LHCN-M2 (cell line): ENCODE measurements at places on chromosomes 1 and 21. TPM values are rescaled to one million over a fixed set of nuclear protein-coding genes. Genes with fewer than 3 reads are reported as not detected.

Gene FOXD2
- 0.26 and 0.40 TPM in 2 replicates for total RNA-seq

Gene SNAPIN
- total RNA-seq = 65.8 and 73.7 TPM in 2 replicates

Gene ACTA1
- 0.34 TPM in 1 of 2 replicates, not detected in the other for total RNA-seq

DNA sequence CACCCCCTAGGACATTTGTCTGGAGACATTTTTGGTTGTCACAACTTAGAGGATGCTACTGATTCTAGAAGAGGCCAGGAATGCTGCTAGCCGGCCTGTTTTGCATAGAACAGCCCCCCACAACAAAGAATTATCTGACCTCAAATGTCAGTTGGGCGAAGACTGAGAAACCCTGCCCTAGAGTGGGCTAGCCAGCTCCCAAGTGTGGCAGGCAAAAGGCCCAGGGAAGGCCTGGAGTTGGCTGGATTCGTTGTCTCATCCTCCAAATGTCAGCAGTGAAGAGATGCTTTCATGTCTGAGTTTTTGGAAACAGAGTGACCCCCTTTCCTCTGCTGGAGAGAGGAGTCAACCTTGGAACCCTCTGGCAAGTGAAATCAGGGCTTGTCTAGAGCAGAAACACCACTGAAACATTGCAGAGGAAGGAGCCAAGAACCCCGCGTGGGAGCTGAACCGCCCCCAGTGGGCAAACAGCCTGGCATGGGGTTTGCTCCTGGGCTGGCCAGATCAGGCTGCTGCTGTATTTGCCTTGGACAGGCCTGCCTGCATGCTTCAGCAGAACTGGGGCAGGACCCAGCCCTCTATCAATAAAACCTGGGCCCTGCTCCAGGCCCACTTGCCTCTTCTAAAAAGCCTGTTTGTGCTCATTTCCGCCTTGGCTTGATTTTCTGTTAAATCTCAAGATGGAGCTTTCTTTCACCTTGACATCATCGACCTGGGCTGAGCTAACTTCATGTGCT lies 32.9 kb downstream of the RASSF5 start:
- no peak for DNase-seq

- no peak for DNase-seq
Observed at GRCh38 chr1:206116873-206117150, 376 bp downstream of the AVPR1B start.

DNA sequence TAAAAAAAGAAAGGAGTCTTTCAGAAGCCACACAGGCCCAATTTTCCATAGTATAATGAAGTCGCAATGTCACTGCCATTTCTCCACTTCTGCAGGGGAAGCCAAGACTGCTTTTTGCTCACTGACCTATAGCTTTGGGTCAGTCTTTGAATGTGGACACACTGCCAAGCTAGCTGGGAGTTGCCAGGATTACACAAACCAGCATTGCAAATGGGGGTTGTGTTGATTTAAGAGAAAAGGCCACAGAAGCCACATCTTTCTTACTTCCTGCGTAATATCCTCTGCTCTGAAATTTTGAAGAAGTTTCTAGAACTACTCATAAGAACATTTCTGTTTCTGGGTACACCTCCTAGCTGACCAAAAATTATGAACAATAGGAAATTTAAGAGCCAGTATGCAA lies 45.8 kb upstream of the SAMSN1 start:
- no peak for DNase-seq
